CD4-positive, alpha-beta T cell (primary cell): ENCODE measurements at places on chromosomes 7 and 10.
A peak's percentile ranks its signal among the peaks of the same experiment; 100 is the strongest.

DNA sequence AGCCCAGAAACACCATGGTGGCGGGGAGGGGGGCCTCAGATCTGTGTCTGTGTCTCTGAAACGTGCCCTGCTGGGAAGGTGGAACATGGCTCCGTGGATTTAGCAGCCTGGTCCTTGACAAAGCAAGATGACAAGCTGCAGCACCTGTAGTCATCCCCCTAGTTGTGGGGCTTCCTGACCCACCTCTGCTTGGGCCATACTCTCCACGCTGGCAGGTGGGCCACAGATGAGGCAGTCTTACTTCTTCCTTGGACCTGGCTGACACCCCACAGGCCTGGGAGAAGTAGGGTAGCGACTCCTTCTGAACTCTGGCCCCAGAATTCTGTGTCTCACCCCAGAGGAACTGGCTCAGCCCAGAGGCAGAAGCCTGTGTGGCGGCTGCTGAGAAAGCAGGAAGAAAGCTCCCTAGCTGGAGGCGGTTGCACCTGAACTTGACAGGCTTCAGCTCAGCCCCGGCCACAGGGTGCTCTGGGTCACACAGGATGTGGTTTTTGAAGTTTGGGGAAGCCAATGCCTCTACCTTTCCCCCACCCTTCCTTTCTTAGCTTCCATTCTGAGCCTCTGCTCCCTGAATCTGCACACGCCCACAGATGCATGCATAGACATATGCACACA is 113.9 kb downstream of the ABLIM1 start:
- peak; percentile 77 for DNase-seq

GRCh38 chr10:114571316-114571999 is 86.6 kb downstream of the ABLIM1 start:
- DNase-seq: no peak

- DNase-seq: no peak
These were observed 99.4 kb downstream of the EBF3 start for GRCh38 chr10:129864601-129865126.

DNA sequence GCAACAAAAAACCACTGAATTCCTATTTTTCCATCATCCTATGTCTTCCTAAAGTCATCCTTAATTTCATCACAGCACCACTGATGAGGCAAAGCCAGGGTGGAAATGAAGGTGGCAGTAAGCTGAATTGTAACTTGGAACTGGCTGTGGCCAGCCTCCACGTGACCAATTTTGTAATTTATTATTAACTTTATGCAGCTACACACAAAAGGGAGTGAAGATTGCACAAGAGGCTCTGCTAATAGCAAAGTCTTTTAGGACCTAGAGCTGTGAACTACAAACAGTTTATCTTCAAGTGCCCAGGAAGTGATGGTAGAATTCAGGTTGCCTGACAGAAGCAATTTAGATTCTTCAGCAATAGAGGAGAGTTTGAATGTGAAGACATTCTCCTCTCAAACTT is 176.4 kb downstream of the CCDC71L start:
- DNase-seq: no peak

- DNase-seq: no peak
These were observed 24.9 kb downstream of the CYP17A1 start for GRCh38 chr10:102812231-102812876.

DNA sequence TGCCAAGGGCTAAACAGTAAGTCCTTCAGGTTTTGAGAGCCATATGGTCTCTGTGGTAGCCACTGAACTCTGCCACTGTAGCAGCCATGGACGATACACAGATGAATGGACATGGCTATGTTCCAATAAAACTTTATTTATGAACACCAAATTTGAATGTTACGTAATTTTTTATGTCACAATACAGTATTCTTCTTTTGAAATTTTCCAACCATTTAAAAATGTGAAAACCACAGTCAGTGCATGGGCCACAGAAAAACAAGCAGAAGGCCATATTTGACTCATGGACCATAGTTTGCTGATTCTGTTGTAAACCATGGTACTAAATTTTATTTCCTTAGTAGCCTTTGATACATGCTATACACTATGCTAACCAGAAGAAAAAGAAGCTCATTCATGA is 361.8 kb downstream of the MAGI2 start:
- no peak for DNase-seq

GRCh38 chr10:70596860-70597809 is 5.4 kb downstream of the PRF1 start:
- no peak for DNase-seq
